ENCODE measurements at places on chromosomes 2 and 18.

DNA sequence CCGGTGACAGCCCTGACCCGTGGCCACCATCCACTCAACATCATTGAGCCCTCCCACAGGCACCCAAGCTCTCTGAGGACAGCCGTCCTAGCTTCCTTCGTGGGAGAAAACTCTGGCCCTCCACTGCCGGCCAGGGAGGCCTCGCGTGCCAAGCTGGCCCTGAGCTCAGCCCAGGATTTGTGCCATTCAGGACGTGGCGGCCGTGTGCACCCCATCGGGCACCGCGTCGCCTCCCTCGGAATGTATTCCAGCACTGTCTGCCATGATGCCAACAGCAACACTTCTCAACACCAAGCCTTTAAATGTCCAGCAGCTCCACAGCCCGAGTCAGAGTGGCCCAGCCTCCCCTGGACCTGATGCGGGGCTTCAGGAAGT, 35.7 kb downstream of the ZNF516 start:
- peaks cover 20% of the 10 kb centered on the region for H3K4me1 ChIP-seq
- no peak overlapping the region for H3K4me3 ChIP-seq
- no peak for DNase-seq

GRCh38 chr2:167196461-167197252, 308.4 kb downstream of the XIRP2 start:
- no peaks in the 10 kb centered on the region for H3K36me3 ChIP-seq
- H3K27ac ChIP-seq = no peak overlapping the region
- no peaks in the 10 kb centered on the region for H3K27me3 ChIP-seq
- no peak overlapping the region for H3K4me3 ChIP-seq
- no peak for DNase-seq

GRCh38 chr2:158102446-158102845, 770 bp downstream of the UPP2 start:
- H3K27ac ChIP-seq = no peak overlapping the region
- H3K27me3 ChIP-seq = no peaks in the 10 kb centered on the region
- H3K4me3 ChIP-seq = no peak overlapping the region

DNA sequence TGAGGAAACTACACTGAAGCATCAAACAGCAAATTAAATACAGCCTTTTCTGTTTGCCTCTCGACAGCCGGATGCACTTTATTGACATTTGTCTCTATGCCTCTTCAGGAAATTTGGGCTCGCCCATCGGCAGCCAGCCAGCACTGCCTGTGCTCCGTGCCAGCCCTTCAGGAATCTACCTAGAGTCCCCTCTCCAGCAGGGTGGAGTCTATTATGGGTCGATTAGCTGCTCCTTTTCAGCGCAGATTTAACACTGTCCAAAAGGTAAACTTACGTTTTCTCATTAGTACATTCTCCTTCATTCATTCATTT, 91.5 kb downstream of the MYCN start:
- H3K4me3 ChIP-seq = no peak overlapping the region
- no peaks in the 10 kb centered on the region for H3K27me3 ChIP-seq
- no peaks in the 10 kb centered on the region for H3K4me1 ChIP-seq
- no peak for DNase-seq

DNA sequence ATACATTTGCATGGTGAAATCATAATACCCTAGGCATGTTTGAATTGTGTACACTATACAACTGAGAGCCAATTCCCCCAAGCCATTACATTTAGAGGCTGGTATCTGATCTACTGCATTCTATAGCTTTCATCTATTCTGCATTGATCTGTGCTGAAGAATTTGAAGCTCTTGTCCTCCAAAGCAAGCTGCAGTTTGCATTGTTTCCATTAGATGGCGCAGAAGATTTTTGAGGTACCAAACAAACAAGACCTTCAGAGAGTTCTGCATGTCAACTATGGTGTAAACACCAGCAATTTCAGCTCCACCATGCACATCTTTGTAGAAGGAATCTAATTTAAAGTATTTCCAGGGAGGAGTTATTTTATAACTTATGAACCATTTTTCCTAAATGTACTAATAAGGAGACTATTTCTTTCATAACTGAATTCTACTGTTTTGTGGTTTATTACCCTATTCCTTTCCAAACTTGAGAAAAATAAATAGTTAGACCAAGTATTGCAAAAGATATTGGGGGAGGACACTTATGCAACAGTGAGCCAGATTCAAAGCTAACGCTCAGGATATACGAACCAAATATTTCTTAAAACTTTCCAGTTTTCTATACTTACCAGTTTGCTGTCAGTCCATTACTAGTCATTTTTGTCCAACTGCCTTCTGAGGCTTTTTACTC, 761.8 kb upstream of the ACVR2A start:
- H3K27ac ChIP-seq = no peak overlapping the region
- H3K27me3 ChIP-seq = peaks cover 4% of the 10 kb centered on the region
- DNase-seq = peak; percentile 13
- no peak overlapping the region for H3K4me3 ChIP-seq
- H3K36me3 ChIP-seq = no peaks in the 10 kb centered on the region
- no peaks in the 10 kb centered on the region for H3K4me1 ChIP-seq

Data from naive B cell (primary cell).